ENCODE measurements at places on chromosomes 6 and 20.
A peak's percentile ranks its signal among the peaks of the same experiment; 100 is the strongest.

DNA sequence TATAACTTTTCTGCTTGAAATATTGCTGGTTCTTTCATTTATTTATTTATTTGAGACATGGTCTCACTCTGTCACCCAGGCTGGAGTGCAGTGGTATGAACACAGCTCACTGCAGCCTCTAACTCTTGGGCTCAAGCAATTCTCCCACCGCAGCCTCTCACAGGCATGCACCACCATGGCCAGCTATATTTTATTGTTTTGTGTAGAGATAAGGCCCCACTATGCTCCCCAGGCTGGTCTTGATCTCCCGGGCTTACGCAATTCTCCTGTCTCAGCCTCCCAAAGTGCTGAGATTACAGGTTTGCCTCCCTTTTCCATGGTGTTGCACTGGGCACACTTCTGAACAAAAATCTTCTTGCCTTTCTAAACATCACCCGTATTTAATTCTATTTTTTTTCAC lies 39.1 kb upstream of the RNGTT start:
- no peak overlapping the region for H3K4me3 ChIP-seq
- H3K4me1 ChIP-seq: peaks cover under 1% of the 10 kb centered on the region
- H3K36me3 ChIP-seq: no peaks in the 10 kb centered on the region
- H3K27me3 ChIP-seq: no peaks in the 10 kb centered on the region

GRCh38 chr20:4014031-4014474 lies 1.3 kb downstream of the RNF24 start:
- peak overlapping the region; percentile 28 for H3K27ac ChIP-seq
- no peaks in the 10 kb centered on the region for H3K36me3 ChIP-seq
- no peaks in the 10 kb centered on the region for H3K4me1 ChIP-seq
- H3K27me3 ChIP-seq: no peaks in the 10 kb centered on the region
- DNase-seq: peak; percentile 26

DNA sequence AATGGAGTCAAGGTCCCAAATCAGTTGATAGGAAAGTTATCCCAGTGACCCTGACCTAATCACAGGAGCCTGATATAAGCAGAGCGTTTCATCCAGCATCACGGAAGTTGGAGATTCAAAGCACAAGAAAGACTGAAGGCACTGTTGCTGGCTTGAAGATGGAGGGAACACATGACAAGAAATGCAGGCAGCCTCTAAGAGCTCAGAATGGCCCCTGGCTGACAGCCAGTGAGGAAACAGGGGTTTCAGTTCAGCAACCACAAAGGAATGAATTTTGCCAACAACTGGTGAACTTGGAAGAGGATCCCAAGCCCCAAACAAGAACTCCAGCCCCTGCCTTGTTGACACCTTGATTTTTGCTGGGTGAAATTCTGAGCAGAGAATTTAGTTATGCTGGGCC lies 778.5 kb downstream of the MAFB start:
- no peak overlapping the region for H3K27ac ChIP-seq
- no peak overlapping the region for H3K4me3 ChIP-seq
- H3K27me3 ChIP-seq: no peaks in the 10 kb centered on the region
- no peak for DNase-seq
- no peaks in the 10 kb centered on the region for H3K4me1 ChIP-seq
- H3K36me3 ChIP-seq: no peaks in the 10 kb centered on the region

GRCh38 chr6:104226790-104227446 lies 632.8 kb downstream of the HACE1 start:
- H3K4me1 ChIP-seq: no peaks in the 10 kb centered on the region
- H3K4me3 ChIP-seq: no peak overlapping the region
- DNase-seq: no peak
- H3K36me3 ChIP-seq: no peaks in the 10 kb centered on the region
- no peaks in the 10 kb centered on the region for H3K27me3 ChIP-seq

DNA sequence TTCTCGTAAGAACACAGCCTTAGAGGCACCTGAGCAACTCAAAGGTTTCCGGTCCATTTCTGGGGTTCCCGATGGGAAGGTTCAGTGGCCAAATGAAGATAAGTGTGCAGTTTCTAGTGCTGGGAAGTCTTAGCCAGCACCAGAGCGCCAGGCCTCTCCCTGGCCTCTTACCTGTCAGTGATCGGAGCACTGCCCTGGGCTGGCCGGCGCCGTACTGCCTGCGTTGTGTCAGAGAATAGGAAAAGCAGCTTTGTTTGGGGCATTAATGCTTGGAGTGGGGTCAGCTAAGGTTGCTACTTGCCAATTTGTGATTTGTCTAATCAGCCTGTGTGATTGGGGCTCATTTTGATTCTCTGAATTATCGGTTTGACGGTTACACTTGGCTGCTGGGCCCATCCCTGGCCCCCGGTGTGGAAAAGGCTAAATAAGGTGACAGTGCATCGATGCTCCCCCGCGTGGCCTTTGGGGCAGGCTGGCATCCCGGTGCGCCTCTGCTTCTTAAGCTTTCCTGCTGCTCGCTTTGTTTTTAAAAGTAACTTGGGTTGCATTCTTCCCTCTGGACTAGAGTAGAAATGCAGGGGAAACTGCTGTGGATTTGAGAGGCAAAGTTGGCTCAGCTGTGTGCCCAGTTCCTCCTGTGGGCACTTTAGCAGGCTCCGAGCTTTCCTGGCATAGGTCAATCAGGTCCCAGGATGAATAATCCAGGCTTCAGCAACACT lies 51.8 kb downstream of the TCP11 start:
- no peak for DNase-seq
- no peak overlapping the region for H3K4me3 ChIP-seq
- H3K36me3 ChIP-seq: peaks cover 41% of the 10 kb centered on the region
- no peaks in the 10 kb centered on the region for H3K4me1 ChIP-seq

GRCh38 chr20:10800288-10800687 lies 126.5 kb upstream of the JAG1 start:
- no peaks in the 10 kb centered on the region for H3K36me3 ChIP-seq
- no peak overlapping the region for H3K27ac ChIP-seq
- no peaks in the 10 kb centered on the region for H3K4me1 ChIP-seq
- H3K4me3 ChIP-seq: no peak overlapping the region
- no peaks in the 10 kb centered on the region for H3K27me3 ChIP-seq
- no peak for DNase-seq

GRCh38 chr6:151292974-151293687 lies 53.4 kb downstream of the AKAP12 start:
- no peaks in the 10 kb centered on the region for H3K36me3 ChIP-seq
- H3K27ac ChIP-seq: peak overlapping the region; percentile 5
- H3K27me3 ChIP-seq: peaks cover 8% of the 10 kb centered on the region
- no peaks in the 10 kb centered on the region for H3K4me1 ChIP-seq

DNA sequence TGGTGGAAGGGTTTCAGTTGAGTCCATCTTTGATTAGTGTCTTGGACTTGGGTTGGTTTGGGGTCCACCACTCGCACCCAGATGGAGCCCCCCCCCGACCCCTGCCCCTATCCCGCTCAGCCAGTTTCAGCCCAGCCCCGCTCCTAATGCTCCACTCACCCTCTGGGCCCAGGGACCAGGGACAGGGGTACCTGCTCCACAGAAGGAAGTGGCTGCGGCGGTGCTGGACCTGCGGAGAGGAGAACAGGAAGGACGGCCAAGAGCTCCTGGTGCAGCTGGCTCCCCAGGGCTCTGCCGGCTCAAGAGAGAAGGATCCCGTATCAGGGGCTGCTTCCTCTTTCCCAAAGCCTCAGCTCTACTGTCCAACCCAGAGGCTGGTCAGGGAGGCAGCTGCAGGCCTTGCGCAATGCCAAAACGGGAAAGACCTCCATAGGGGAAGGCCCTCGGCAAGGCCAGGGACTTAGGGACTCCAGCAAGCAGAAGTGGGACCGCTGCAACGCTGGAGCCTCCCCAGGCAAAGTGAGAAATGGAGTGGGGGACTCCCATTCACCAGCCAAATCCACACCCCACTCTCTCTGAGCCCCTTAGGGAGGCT lies at the start of gene SIGLEC1:
Gene SIGLEC1, minus strand, starts transcription at position 322 of the 595 bp plus-strand sequence. CDS start 5,472 bp downstream, outside the sequence.
- no peak for DNase-seq
- H3K27me3 ChIP-seq: no peaks in the 10 kb centered on the region
- H3K4me3 ChIP-seq: no peak within 1 kb of the TSS
- H3K36me3 ChIP-seq: no peaks in the 10 kb centered on the region
- H3K4me1 ChIP-seq: peaks cover 4% of the 10 kb centered on the region
- H3K27ac ChIP-seq: no peak within 1 kb of the TSS

- no peak for DNase-seq
- no peaks in the 10 kb centered on the region for H3K36me3 ChIP-seq
- no peak overlapping the region for H3K27ac ChIP-seq
- H3K4me1 ChIP-seq: no peaks in the 10 kb centered on the region
These were observed 34.6 kb upstream of the TMEM244 start for GRCh38 chr6:129895692-129896091.

- H3K27me3 ChIP-seq: no peaks in the 10 kb centered on the region
- DNase-seq: no peak
- no peak overlapping the region for H3K27ac ChIP-seq
- H3K4me1 ChIP-seq: no peaks in the 10 kb centered on the region
- no peak overlapping the region for H3K4me3 ChIP-seq
These were observed 62.5 kb downstream of the CEBPB start for GRCh38 chr20:50253101-50253500.

DNA sequence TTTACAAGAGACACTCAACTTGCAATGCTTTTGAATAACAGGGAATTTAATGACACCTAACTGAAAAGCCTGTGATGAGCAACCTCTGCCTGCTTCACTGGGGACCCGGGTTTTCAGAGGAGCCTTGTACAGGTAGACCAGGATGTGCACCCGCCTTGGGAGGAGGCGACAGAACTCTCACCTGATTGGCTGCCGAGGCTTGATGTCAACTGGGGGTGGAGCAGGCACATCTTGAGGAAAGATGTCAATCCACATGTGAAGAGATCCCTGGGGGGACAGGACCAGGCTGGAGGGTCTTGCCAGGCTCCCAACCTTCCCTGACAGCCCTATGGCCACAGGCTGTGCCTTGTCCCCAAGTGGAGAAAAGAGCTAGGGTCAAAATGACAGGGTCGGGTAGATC lies 19.8 kb downstream of the ERGIC3 start:
- H3K27me3 ChIP-seq: no peaks in the 10 kb centered on the region
- DNase-seq: no peak
- no peaks in the 10 kb centered on the region for H3K4me1 ChIP-seq
- no peak overlapping the region for H3K4me3 ChIP-seq
- H3K27ac ChIP-seq: no peak overlapping the region

- DNase-seq: no peak
- H3K27me3 ChIP-seq: no peaks in the 10 kb centered on the region
- H3K4me3 ChIP-seq: no peak overlapping the region
These were observed 136.4 kb upstream of the PLCB4 start for GRCh38 chr20:8932192-8933165.

GRCh38 chr20:57869951-57870315 lies 160.1 kb upstream of the PMEPA1 start:
- no peak overlapping the region for H3K4me3 ChIP-seq
- no peaks in the 10 kb centered on the region for H3K27me3 ChIP-seq
- H3K36me3 ChIP-seq: no peaks in the 10 kb centered on the region
- H3K4me1 ChIP-seq: no peaks in the 10 kb centered on the region

GRCh38 chr6:21213492-21213891 lies 380.1 kb upstream of the SOX4 start:
- H3K36me3 ChIP-seq: peaks cover 3% of the 10 kb centered on the region
- no peak overlapping the region for H3K4me3 ChIP-seq
- no peak overlapping the region for H3K27ac ChIP-seq
- no peaks in the 10 kb centered on the region for H3K4me1 ChIP-seq
- H3K27me3 ChIP-seq: no peaks in the 10 kb centered on the region
- DNase-seq: no peak

GRCh38 chr20:59013959-59014608 lies 5.1 kb upstream of the TUBB1 start:
- peaks cover under 1% of the 10 kb centered on the region for H3K27me3 ChIP-seq
- H3K4me3 ChIP-seq: no peak overlapping the region
- no peak overlapping the region for H3K27ac ChIP-seq
- peaks cover 63% of the 10 kb centered on the region for H3K4me1 ChIP-seq
- peaks cover 5% of the 10 kb centered on the region for H3K36me3 ChIP-seq

DNA sequence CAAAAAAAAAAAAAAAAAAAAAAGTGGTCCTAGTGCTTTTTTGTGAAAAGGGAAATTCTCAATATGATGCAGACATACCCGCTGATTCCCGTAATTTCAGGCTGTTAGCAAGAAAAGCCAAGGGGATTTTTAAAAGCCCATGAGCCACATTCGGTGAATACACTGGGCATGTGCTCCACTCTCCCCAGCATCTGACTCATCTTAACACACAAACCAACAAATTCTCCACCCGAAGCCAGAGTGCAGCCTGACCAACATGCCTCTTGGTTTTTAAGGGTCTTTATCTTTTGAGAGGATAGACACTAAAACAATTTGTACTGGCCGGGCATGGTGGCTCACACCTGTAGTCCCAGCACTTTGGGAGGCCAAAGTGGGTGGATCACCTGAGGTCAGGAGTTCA lies 45.5 kb upstream of the CD83 start:
- DNase-seq: no peak
- H3K36me3 ChIP-seq: no peaks in the 10 kb centered on the region
- H3K4me1 ChIP-seq: no peaks in the 10 kb centered on the region
- H3K4me3 ChIP-seq: no peak overlapping the region
- no peak overlapping the region for H3K27ac ChIP-seq

GRCh38 chr6:44966449-44967092 lies 361.6 kb upstream of the RUNX2 start:
- H3K4me1 ChIP-seq: no peaks in the 10 kb centered on the region
- no peak for DNase-seq
- no peak overlapping the region for H3K4me3 ChIP-seq

DNA sequence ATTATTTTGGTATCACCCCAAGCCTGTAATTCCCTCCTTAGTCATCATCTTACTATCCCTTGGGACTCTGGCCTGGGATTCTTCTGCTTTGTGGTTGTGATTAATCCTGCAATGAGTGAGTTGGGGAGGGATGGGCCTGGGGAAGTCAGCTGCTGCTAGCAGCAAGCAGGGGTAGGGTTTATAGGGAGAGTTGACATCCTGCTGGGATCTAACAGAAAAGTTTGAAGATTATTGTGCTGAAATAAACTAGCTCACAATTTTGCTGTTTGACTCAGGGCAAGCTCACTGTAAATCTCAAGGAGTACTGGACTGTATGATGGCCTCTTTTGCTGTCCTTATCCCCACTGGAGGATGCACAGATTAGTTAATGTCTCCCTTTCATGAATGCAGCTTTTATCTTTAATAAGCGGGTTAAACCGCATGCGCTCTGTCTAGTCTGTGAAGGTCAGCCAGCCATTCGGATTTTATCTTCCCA lies 83.4 kb downstream of the JARID2 start:
- no peaks in the 10 kb centered on the region for H3K36me3 ChIP-seq
- no peak overlapping the region for H3K27ac ChIP-seq
- no peaks in the 10 kb centered on the region for H3K27me3 ChIP-seq

- no peak overlapping the region for H3K4me3 ChIP-seq
- H3K27ac ChIP-seq: no peak overlapping the region
- H3K4me1 ChIP-seq: no peaks in the 10 kb centered on the region
- no peaks in the 10 kb centered on the region for H3K27me3 ChIP-seq
These were observed 67.9 kb downstream of the ZHX3 start for GRCh38 chr20:41249411-41250281.

DNA sequence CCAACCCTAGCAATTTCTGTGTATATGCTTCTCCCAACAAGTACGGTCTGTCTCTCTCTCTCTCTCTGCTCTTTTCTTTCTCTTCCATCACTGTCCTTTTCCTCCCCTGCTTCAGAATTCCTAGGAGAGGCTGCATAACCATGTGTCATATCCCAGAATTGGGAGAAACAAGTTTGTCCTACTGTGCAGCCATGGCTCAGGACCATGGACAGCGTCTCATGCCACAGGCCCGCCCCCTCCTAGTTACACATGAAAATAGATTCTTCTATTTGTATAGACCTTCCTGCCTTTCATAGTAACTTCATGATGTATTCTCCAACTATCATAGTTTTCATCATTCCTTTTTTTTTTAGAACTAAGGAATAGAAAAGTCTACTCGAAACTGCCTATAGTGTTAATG lies 98.0 kb downstream of the FNDC1 start:
- H3K36me3 ChIP-seq: no peaks in the 10 kb centered on the region
- H3K27ac ChIP-seq: no peak overlapping the region
- H3K4me1 ChIP-seq: no peaks in the 10 kb centered on the region
- H3K4me3 ChIP-seq: no peak overlapping the region
